ENCODE measurements at places on chromosomes 7 and 10. TPM values are rescaled to one million over a fixed set of nuclear protein-coding genes. Genes with fewer than 3 reads are reported as not detected.

DNA sequence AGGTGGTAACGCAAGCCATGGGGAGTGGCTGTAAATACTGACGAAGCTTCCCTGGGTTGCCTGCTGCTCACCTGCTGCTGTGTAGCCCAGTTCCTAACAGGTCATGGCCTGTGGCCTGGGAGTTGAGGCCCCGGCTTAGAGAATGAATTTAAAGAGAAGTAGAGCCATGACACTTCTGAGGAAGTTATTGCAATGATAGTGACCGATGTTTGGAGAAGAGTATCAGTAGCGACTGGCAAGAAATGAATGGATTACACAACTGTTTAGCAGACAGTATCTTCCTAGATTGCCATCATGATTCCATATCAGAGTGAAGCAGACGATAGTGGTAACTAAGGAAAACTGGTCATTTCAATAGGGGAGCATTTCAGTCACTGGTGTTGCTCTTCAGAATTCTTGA lies 249.6 kb downstream of the PLXDC2 start:
- DNase-seq = no peak

- no peak for DNase-seq
Observed at GRCh38 chr7:27685209-27685608, 22.5 kb upstream of the HIBADH start.

DNA sequence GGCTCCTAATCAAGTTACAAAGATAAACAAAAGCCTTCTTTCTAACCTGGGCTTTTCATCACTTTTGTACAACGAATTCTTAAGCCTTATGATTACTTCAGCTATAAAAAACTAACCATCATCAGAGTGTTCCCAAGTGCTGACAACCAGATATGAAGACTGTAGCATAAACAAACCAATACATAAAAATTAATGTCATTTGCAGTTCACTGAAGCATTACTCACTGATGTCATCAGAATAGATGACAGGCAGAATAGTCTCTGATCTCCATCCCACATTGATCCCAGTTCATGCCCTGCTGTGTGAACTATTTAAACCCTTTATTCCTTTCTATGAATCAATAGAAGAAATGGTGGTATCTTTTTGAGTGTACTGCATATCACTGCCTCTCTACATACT lies 84.4 kb downstream of the DNAJC1 start:
- no peak for DNase-seq

DNA sequence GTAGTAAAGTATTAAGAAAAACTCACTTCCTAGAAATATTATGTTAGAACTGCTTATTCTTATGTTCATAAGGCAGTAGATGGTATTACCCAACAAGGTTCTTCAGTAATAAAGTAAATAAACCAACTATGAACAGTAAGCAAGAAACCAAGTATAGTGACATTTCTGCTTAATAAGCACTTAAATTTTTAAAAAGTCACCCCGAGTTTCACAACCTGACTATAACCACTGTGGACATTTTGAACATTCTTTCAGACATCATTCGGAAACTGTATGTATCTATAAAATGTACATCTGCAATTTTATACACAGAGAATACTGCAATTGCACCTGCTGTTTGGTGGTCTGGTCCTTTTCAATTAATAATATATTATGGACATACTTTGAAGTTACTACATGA lies 1073.6 kb downstream of the XPNPEP1 start:
- DNase-seq = no peak

GRCh38 chr10:123421461-123421860 lies 244.7 kb upstream of the GPR26 start:
- DNase-seq = no peak

DNA sequence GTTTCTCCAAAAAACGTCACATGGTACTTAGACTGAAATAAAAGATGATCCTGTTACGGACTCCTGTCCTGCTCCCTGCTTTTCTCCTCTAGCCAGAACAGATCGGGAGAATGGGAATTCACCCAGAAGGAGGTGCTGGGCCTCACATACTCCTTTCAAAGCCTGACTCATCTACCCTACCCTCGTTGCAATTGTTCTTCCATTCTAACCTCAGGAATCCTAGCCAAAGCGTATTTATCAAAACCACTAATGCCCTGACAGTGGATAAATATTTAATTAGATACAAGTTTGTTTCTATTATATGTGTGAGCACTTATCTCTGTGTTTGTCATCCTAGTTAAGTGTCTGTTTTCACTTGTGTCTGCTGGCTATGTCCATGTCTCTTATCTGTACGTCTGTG lies 21.7 kb downstream of the ZCWPW1 start:
- DNase-seq = no peak

DNA sequence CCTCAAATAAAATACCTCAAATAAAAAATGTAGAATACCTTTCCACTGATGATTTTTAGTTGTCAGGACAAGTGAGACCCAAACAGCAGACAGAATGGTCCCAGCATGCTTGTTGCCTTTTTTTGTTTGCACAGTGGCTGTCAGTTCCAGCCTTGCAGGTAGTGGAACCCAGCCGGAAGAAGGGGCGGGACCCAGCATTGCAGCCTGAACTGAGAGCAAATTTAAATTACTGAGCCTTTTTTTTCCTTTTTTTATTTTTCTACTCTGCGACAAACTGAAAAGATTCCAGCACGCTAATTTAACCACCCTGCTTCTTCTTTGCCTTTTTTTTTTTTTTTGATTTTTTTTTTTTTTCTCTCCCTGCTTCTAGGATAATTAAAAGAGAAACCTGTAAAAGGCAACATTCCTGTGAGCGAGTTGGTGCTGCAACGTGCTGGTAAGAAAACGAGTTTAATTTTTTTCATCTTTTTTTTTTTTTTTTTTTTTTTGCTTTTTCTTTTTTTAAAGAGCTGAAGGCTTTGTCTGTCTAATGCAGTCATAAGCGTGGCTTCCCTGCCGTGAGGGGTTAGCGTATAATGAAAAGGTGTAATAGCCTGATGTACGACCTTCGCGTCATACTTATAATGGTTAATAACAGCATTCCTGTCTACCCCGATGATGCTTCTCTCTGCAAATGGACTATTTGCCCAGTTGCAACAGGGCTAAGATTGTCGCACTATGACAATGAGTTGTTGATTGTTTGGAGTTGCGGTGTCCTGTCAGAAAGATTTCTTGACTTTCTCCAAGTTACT lies 555.3 kb upstream of the CELF2 start:
- no peak for DNase-seq

- DNase-seq = no peak
Observed at GRCh38 chr7:156222151-156222550, 409.9 kb upstream of the SHH start.

GRCh38 chr7:144665689-144666381 lies 170.0 kb downstream of the TPK1 start:
- DNase-seq = no peak

DNA sequence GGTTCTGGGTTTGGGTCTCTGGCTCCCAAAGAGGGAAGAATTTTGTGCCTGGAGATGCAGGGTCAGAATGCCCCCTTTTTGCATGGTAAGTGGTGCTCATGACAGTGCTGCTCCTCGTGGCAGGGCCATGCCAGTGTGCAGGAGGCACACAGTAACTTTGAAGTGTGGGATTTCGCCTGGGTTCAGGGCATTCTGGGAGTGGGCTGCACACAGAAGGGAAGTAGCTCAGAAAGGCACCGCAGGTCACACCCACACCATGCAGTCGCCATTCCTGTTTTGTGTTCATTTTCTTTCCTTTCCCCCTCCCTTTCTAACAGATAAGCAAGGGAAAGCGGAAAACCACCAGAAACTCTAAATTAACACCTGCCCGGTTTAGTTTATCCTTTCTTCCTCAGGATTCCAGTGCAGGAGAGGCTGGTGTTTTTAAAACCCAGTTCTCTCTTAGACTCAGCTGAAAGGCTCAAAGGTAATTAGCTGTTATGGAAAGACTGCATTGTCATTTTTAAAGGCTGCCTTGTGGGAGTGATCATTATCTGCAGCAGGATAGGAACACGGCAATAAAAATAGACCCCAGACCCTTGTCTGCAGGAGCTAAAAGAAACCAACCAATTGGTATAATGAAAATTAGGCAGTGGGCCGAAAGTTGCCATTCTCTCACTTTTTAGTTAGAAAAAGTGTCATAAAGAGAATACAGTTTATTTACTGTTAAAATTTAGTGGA lies 50.2 kb downstream of the EEPD1 start:
- no peak for DNase-seq

DNA sequence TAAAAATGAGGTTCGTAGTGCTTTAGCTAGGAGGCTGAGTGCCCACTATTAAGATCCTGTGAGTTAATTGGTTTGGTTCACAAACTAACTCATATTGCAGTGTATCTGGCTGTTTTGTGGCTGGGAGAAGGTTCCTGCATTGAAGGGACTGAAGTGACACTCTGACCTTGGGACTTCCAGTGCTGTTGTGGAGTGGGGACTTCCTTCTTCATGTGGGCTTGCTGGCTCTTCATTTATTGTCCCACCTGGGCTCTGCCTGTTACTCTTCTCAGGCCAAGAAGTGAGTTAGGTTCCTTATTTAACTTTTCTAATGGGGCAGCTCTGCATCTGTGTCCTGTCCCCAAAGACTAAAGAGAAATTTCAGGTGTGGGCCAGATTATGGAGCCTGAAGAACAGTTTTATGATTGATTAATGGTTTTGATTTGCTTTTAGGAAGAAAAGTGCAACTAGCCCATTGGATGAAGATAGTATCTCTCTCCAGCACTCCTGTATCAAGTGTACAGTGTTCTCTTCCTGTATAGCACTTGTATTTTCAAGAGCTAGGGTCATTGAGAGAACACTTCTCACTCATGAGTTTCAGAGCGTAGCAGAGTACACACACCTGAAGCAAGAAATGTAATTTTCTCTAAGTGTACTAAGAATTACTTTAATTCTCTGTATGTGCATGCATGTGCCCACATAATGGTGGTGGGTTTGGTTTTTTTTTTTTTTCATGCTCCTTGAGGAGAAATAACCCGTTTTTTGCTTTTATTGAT lies 54.8 kb downstream of the AUTS2 start:
- DNase-seq = no peak

DNA sequence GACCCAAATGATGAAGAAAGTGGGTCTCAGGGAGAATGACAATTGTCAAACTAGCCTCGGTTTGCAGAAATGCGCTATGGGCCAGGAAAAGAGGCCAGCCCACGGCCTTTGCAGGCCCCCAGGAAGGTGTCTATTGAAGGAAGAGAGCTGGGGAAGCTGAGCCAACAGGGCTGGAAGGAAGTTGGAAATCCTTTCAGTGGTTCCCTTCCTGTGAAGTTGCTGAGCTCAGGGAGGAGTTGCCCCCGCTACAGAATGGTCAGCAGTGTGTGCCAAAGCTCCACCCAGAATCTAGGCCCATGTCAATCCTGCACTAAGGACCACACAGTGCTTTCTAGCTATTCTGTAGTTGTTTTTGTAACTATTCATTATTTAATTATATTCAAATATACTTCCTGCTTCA lies 91.6 kb upstream of the ANLN start:
- no peak for DNase-seq

The ELMO1 gene
- 5.5 TPM for total RNA-seq

The DNTT gene
- not detected for total RNA-seq

The ANXA8L1 gene
- not detected for total RNA-seq

The AOC1 gene
- not detected for total RNA-seq

The LRRD1 gene
- total RNA-seq = not detected

The TDRD1 gene
- total RNA-seq = not detected

The DHTKD1 gene
- total RNA-seq = 9.3 TPM

The HABP2 gene
- total RNA-seq = 0.07 TPM

The GSTO2 gene
- total RNA-seq = 1.4 TPM

The CYP2C8 gene
- 0.49 TPM for total RNA-seq

The FZD8 gene
- 1.2 TPM for total RNA-seq

The FAM131B gene
- total RNA-seq = 0.04 TPM

Data from K562 (cell line).